ENCODE measurements at places on chromosomes 11 and 22.

GRCh38 chr22:26677217-26677616 is 19.8 kb downstream of the MIAT start:
- no peak for DNase-seq

DNA sequence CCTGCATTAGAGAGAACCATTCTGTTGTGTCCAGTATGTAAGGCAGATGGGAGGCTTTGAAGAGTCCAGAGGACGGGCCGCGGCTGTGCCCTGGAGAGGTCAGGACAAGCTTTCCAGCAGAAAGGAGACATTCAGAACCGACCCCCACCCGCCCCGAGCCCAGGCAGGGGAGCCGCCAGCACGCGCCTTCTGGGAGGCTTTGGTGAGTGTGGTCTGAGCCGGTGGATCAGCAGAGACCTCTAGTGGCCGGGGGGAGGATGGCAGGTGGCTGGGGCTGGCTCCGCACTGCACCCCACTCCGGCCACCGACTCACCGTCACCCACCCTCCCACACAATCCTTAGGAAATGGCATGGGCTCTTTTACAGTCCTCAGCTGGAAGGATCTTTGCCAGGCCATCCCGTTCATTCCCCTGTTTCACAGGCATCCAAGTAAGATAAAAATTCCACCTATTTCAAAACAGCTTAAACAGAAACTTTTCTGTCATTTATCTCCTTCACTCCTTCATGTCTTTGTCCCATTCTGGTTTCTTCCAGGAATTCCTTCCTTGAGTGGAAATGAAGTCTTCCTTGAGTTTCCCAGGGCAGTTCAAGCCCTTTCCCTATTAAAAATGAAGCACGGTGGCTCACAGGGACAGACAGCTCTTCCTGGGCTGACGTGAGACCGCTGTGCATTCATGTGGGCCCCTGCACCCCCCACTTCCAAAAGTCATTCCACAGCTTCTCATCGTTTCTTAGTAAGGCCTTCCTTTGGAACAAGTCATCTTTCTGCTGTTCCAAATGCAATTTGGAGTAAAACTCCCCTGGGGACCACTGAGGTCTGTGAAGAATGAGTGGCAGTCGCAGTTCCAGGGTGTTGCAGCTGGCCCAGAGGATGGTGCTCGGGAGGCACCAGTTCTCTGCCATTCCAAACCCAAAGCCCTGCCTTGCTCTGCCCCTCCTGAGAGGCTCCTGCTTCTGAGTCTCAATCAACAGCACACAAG is 91.0 kb downstream of the FEZ1 start:
- peak; percentile 56 for DNase-seq

GRCh38 chr11:72381584-72382090 is 52.7 kb downstream of the CLPB start:
- no peak for DNase-seq

- no peak for DNase-seq
These were observed 110.1 kb upstream of the ASPHD2 start for GRCh38 chr22:26318975-26319374.

GRCh38 chr22:41367680-41368542 is 13.8 kb upstream of the TEF start:
- no peak for DNase-seq

DNA sequence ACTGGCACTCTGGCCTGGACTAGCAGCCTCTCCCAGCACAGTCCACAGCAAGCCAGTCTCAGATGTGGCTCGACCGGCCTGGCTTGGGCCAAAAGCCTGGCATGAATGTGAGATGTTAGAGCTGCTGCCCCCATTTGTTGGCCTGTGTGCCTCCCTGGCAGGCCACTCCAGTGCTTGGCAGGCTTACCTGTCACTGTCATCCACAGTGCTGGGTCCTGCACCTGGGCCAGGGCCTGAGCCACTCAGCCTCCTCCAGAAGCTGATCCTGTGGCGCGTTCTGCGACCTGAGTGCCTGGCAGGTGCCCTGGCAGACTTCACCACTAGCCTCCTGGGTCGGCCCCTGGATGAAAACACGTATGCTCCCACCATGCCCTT is 36.1 kb downstream of the RRP8 start:
- DNase-seq = no peak

DNA sequence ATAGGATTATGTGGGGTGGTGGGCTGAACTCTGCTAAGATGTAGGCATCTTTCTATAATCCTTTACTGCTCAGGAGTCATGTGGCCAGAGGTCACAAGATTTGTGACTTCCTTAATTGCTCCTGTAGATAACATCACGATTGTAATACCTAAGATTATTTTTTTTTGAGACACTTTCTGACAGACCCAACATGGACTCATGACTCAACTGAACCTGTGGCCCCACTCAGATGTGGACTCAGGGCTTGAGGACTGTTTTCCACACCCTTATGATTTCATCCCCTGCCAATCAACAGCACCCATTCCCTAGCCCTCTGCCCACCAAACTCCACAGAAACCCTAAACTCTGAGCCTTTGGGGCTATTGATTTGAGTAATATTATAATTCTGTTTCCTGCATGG is 35.6 kb upstream of the MMP7 start:
- no peak for DNase-seq

GRCh38 chr11:72413914-72414628 is 20.3 kb downstream of the CLPB start:
- peak; percentile 53 for DNase-seq

Measured in stimulated activated CD8-positive, alpha-beta memory T cell treated with anti-CD3 and anti-CD28 coated beads, Interleukin-7, amount 100 ng/mL, for 1 hour (primary cell).